Left cardiac atrium (tissue), 4 donors: ENCODE measurements at places on chromosomes 5 and 9.

GRCh38 chr9:104871961-104872527, 55.9 kb downstream of the ABCA1 start:
- DNase-seq: no peak

- DNase-seq: no peak
These were observed 1.5 kb upstream of the ANKHD1 start for GRCh38 chr5:140399979-140400729.

DNA sequence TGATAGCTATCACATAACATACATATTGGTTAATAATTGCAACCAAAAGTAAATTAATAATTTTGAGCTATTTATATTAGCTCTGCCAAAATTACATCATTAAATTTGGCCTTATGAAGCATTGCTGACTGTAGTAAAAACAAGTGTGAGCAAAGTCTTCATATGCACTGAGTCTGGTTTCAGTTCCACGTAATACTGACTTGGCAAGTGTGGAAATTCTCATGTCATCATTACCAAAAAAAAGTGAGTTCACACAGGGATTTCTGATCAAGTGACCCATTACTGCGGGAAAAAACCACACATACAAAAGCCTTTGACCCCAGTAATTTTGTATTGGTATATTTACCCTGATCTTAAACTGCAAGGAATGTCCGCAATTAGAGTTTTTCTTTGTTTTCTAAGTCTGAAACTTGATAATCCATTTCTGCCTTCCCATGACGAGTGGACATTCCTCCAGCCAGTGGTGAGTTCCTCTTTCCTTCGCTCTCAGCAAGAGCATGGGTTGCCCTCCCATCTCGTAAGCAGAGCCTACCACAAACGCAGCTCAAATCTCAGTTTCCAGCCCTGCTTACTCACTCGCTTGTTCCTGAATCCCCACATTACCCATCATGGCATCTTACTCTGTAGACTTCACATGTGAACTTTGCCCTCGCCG, 220.2 kb upstream of the DMRT1 start:
- DNase-seq: no peak

- DNase-seq: no peak
These were observed 68.6 kb downstream of the MLLT3 start for GRCh38 chr9:20553558-20554149.

DNA sequence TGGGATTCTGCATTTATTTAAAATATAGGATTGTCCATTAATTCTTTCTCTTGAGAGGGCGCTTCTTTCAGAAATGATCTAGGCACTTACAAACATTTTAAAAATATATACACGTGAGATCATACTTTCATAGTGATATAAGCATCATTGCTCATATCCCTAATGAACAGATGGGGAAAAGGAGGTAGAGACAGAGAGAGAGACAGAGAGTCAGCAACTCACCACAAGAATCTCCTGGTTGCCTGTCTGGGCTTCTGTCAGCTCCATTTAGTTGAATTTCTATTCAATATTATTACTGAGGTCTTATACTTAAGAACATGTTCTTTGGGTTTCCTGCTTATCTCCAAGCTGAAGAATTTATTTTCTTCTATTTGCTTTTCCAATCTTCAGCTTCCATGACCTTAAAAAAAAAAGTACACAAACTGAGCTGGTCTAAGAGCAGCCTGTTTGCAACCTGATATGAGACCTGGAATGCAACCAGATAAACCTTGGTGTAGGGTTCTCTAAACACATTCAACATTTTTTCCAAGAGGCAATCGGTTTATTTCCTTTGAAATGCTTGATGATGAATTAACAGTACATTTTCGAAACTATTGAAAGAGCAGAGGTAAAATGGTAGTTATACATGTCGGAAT, 51.6 kb upstream of the LIFR start:
- no peak for DNase-seq

GRCh38 chr5:129245489-129245888, 150.9 kb downstream of the ISOC1 start:
- DNase-seq: no peak
